ENCODE measurements at places on chromosomes 3 and 15.

DNA sequence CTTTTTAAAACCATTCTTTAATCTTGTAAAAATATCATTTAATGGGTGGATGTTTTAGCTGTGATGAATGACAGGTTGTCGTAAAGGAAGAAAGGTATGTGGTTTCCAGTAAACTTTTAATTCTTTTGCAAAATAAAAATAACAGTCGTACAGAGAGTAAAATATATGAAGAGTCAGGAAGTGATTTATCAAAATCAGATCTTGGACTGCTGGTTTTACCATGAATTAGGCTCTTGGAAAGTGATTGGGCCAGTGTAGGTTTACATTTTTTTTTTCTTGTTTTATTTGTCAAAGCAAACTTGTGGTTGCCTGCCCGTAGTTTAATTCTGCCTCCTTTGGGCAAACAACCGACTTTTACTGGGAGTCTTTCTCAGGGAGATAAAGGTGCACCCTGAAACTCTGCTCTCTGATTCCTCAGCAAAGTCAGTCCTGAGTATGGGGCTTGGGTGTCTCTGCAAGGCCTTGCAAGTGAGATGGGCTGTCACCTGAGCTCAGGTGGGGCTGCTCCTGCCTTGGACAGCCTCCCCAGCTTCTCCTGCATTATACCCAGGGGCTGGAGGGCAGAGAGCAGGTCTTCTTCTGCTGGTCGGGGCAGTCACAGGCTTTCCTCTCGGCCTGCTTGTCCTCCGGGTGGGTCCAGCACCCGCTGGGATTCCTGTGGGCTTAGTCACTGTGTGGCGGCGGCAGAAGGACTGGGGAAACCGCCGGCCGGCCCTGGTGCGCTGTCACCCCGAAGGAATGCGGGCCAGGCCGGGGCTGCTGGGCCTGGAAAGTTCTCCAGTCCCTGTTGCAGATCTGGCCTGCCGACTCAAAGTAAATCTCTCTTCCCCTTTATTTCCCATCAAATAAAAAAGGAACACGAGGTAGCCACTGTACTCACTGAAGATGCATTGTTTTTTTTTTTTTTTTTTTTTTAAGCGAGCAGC, 79.0 kb downstream of the IGF1R start:
- DNase-seq, result peak; percentile 65

- no peak for DNase-seq
Measured at GRCh38 chr3:2727610-2728318, 382.4 kb downstream of the IL5RA start.

DNA sequence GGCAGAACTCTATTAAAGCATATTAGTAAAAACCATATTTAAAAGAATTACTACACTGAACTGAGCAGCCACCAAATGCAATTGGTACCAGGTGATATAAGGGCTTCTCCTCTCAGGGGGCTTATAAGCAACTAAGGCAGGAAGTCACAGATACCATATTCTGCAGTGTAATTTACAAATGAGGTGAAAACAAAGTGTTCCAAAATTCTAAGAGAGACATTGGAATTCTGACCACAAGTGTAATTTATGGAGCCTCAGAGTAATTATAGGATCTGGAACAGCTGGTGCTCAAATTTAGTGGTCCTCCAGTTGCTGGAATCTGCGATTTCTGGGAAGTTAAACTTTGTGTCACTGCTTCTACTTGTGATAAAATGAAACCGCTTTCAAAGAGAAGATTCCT, 3.1 kb upstream of the NR1I2 start:
- no peak for DNase-seq

DNA sequence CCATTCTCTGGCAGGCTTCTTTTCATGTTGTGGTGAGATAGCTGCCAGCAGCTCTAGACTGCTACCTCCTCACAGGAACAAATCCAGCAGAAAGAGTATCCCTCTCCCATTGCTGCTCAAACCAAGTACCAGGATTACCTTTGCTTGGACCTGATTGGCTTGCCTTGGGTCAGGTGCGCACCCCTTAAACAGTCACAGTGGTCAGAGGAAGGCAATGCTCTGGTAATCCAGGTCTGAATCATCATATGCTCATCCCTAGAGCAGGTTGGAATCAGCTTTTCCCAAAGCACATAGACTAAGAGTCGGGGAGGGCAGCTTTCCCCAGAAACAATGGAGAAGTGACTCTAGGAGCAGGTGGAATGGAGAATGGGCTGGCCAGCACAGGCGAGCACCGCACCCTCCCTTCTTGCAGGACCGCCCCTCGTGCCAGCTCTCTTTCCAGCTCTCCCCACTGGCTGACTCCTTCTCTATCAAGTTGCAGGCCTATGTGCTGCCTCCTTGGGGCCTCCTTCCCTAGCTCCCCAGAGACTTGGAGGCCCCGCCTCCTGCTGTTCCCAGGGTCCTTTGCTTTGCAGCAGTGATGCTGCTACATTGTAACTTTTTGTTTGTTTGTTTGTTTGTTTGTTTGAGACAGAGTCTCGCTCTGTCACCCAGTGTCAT, 29.9 kb upstream of the ADPGK start:
- no peak for DNase-seq

DNA sequence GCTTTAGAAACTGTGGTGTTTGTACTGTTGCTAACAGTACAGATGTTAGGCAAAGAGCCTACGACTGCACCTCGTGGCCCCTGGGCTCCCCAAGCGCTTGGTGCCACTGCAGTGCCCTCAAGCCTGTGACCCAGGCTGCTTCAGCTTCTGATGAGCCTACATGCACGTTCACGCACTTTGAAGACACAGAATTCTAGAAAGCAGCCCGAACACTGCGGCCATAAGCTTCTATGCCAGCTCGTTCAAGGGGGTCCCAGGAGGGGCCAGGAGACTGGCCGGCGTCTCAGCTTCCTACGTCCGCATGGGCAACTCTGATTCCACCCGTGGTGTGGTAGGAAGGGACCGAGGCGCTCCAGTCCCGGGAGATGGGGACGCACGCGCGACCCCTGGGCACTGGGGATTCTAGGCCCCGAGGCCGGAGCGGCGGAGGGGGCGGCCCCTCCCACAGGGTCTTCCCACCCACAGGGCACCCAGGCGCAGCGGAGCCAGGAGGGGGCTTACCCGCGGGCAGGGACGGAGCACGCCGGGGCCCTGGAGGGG, 653 bp downstream of the MYO5C start:
- DNase-seq, result no peak

DNA sequence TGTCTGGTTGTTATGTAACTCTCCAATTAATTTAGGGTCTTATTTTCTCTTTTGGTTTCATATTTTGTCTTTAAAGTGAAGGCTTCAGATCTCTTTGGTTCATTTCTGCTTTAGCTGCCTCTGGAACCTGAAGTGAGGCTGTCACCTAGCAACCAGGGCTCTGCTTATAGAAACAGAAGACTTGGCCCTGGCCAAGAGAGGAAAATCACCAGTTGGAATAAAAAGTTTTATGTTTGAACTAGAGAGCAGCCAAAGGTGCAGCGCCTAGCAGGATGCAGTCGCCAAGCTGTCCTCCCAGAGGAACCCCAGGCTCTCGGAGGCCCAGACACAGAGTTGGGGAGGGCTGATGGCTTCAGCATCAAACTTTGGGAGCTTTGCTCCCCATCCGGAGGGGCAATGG, 41.1 kb downstream of the LYZL4 start:
- DNase-seq, result no peak

GRCh38 chr15:48766196-48766595, 44.7 kb downstream of the CEP152 start:
- no peak for DNase-seq

GRCh38 chr15:33378866-33379480, 68.2 kb downstream of the RYR3 start:
- DNase-seq, result no peak

DNA sequence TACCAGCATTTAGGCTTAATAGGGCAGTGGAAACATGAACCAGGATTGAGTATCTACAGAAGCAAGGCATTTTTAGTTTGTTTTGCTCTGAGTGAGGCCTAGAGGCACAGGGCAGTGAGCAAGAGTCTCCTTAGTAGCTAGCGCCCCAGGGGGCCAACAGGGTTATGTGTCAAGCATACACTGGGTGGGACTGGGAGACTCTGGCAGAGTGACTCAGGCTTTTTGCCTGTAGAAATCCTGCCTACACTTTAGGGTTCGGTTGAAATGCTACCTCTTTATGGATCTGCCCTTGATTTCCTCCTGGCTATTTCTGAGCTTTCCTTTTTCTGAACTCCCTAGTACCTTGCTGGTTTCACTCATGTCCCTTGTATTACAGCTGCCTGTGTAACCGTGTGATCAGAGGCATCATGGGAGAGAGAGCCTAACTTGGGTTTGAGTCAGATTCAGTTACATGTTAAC, 72.2 kb downstream of the TOP2B start:
- peak; percentile 71 for DNase-seq

GRCh38 chr3:107942244-107942643, 148.6 kb downstream of the CD47 start:
- DNase-seq, result no peak

GRCh38 chr3:146221276-146221675, 29.6 kb downstream of the PLSCR4 start:
- DNase-seq, result no peak

DNA sequence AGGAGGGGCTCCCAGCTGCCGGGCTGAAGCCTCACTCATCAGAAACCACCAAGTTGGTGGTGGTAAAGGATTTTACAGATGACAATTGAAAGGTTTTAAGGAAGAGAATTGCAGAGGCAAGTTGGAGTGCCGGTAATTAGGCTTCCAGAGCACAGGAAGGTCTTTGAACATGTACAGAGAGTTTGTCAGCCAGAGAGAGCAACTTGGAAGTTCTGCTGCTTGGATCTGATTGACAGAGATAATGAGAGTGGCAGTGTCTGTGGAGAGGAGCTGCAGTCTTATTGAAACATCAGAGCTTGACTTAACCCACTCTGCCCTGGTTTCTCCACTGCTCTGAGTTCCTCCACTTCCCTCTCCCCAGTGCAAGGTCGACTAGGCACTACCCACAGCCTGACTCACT, 448.6 kb downstream of the EPHB1 start:
- no peak for DNase-seq

GRCh38 chr3:58411851-58412830, 21.5 kb downstream of the PDHB start:
- no peak for DNase-seq

DNA sequence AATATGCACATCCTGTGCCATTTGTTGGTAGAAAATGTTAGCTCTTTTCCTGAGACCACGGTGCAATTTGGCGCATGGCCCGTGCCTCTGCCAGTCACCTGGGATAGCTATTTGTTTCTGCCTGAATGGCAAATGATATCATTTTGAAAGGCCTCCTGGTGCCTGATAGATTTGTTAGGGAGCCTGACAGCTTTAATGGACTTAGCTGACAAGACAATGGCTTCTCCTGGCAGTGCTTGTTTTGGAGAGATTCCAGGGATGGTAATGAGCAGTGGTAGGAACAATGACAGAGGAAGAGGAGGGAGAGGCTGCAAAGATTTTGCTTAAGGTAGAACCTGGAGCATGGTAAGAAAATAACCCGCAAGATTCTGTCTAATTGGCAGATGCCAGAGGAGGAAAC, 268.5 kb downstream of the CLSTN2 start:
- no peak for DNase-seq

DNA sequence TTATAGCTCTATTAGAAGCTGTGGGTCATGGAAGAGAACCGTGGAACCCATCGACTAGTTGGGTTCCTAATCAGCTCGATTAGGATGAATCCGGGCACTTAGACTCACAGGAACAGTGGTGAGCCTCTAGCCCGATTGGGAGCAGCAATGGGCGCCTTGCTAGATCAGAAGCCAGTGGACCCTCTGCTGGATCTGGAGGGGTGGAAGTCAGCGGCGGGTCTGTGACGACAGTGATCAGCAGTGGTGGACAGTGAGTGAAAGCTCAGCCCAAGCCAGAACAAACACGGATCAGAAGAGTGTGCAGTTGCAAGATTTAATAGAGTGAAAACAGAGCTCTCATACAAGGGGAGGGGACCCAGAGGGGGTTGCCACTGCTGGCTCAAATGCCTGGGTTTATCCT, 1170.2 kb downstream of the OTOL1 start:
- no peak for DNase-seq

DNA sequence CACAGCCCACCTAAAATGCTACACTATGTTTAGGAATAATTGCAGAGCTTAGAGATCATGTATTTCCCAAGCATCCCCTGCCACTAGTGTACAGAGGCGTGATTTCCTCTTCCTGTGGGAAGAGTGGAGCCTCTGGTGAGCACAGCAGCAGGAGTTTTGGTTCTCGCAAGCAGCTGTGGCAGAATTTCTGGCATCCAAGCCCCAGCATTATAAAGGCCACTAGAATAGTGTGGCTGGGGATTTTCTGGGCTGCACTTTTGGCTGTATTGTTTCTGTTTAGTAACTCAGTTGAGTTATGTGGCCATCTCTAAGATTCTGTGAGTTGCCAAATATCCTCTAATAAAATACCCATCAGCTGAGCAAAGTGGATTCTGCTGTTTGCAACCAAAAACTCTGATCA, 64.7 kb downstream of the GPR176 start:
- no peak for DNase-seq

Data from AG04449 (cell line).